ENCODE measurements at places on chromosomes 5 and 9.

DNA sequence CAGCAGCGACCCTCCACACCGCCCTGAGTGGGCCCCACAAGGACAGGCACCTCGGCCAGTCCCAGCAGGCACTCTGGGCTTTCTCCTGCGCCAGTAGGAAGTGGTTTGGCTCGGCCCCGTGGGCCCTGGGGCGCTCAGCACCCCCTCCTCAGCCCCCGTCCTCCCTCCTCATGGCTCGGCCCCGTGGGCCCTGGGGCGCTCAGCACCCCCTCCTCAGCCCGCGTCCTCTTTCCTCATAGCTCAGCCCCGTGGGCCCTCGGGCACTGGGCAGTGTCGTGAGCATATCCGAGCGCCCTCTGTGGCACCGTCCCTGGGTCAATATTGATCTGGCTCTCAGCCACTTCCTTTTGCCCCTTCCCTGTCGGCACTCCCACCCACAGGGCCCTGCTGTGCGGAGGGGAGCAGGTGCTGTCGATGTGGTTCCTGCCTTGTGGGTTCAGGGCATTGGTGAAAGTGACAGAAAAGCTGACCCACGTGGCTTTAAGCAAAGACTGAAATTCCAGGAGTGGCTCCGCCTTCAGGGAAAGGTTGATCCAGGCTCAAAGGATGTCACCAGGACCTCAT is 5.5 kb upstream of the SCGB3A1 start:
- no peak for DNase-seq

GRCh38 chr5:1251678-1252580 is 26.7 kb downstream of the SLC6A18 start:
- no peak for DNase-seq

- DNase-seq, result no peak
These were observed 89.5 kb downstream of the EPB41L4A start for GRCh38 chr5:112329419-112330090.

- no peak for DNase-seq
These were observed 4.7 kb downstream of the VAV2 start for GRCh38 chr9:133987446-133987788.

GRCh38 chr9:93118863-93119702 is 15.0 kb downstream of the NINJ1 start:
- no peak for DNase-seq

Data from stimulated activated CD4-positive, alpha-beta T cell treated with anti-CD3 and anti-CD28 coated beads, Interleukin-2, amount 100 ng/mL, for 4 hours (primary cell).